ENCODE measurements at places on chromosomes 6 and 20. TPM values are rescaled to one million over a fixed set of nuclear protein-coding genes. Genes with fewer than 3 reads are reported as not detected.

The TMEM200A gene
- total RNA-seq: 3.1 TPM

GRCh38 chr6:116974526-116975316 lies 97.7 kb downstream of the RFX6 start:
- no peak for DNase-seq

The CCM2L gene
- total RNA-seq: not detected

The STMND1 gene
- total RNA-seq: not detected

DNA sequence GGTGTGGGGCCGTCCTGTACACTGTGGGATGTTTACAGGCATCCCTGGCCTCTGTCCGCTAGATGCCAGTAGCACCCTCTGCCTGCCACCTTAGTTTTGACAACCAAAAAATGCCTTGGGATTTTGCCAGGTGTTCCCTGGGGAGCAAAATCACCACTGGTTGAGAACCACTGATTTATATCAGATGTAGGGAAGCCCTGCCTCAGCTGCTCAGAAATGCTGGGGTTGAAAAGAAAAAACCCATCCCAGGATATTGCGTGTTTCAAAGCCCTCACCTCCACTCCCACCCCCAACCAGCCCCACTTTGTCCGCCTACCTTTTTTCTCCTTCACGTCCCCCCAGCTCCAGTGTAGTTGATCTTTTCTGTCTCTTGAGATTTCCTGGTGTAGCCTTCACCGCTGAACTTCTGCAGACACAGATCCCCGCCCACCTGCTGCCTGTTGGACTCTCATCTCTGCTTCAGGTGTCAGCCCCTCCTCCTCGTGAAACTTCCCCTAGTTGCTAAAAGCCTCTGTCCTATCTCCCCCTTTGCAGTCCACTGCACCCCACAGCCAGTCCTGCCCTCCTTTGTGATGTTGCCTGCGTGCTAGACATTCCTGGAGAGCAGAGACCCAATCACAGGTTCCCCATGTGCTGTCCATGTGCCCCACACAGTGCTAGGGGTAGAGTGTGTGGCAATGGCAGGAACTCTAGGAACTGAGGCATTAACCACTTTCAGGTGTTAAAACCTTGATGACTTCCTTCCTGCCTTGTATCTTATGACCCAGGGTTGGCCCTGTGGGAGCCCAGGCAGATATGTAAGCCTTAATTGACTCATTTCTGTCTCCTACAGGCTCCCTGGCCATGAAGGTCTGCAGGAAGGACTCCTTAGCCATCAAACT lies 98.9 kb downstream of the TBC1D7 start:
- DNase-seq: peak; percentile 9

- DNase-seq: no peak
Observed at GRCh38 chr6:74357321-74357720, 661.3 kb downstream of the CD109 start.

DNA sequence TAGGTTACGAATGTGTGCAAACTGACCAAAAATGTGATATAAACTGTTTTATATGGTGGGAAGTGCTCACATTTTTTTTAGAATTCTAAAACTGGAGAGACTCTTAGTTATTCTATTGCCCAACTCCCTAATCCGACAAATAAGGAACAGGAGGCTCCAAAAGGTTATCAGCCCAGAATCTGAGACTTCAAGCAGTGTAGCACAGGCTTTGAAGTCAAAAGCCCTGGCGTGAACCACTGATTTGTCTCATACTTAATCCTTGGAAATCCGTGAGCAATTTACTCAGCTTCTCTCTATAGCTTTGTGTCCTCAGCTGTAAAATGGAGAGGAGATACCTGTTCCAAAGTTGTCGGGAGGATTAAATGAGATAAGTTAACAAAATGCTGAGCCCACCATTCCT lies 368.8 kb upstream of the SASH1 start:
- no peak for DNase-seq
